ENCODE measurements at places on chromosomes 7 and 10.

GRCh38 chr10:49268185-49268584, 30.8 kb upstream of the C10orf71 start:
- no peak for DNase-seq

- DNase-seq = no peak
These were observed at the start of gene CPA4 for GRCh38 chr7:130292682-130293257. TSS of gene CPA4 (plus strand) at chr7:130293161. CDS start at chr7:130293181, 20 bp downstream.

DNA sequence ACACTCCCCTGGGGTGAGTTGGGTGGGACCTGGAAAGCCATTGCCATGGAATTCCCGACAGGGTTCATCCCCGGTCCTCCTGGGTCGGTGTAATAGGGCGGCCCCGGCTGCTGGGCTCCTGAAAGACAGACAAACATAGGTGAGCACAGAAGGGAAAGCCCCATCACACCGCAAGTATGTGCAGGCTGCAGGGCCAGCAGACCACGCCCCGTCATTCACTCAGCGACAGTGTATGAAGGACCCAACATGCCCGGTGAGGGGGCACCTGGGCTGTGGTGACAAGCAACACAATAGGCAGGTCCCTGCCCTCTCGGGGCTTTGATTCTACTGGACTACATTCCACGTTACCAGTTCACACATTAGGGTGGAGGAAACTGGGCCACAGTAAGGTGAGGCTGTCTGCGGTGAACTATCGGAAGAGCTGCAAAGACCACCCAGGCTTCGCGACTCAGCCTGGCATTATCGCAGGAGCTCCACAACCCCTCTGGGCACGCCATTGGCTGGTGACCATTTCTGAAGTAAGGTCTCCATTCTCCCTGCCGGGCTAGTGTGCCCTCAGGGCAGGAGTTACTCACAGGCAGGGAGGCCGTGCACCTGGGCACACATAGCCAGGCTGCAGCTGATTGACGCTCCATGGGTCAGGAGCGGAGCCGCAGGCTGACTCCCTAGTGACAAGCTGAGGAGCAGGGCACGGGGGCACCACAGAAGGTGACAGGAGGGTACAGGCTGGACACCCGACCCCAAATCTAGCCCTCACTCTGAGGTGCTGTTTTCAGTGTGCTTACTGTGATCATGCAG, 99.2 kb downstream of the VOPP1 start:
- no peak for DNase-seq

GRCh38 chr7:105876964-105877601, 684 bp upstream of the ATXN7L1 start:
- DNase-seq = no peak

GRCh38 chr10:37269554-37270256, 144.3 kb downstream of the ANKRD30A start:
- DNase-seq = no peak
